Stimulated activated CD8-positive, alpha-beta memory T cell treated with anti-CD3 and anti-CD28 coated beads, Interleukin-2, amount 100 ng/mL, for 1 hour (primary cell): ENCODE measurements at places on chromosomes 2 and 18.

DNA sequence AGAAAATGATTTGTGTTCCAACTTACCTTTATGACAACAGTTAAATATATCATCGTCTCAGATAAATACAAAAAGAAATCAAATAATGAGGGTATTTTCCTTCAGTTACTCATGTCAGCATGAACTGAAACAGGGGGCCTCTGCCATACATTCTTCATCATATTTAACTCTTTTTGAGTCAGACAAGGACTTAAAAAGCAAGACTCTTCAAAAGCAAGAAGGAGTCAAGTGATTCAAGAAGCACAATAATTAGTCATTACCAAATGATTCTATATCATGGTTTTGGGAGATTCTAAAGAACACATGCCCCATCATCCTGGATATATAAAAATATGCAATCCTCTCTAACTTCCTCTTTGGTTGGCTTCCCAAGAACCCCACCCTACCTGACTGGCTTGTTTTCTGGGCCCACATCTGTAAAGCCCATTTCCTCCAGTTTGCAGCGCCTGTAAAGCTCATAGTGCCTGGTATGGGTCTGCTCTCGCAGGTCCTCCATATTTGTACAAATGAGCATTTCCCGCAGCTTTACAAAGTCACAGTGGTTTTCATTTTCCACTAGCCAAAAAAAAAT lies 49.7 kb downstream of the SEPTIN10 start:
- DNase-seq, result no peak

GRCh38 chr2:86062043-86062442 lies 43.6 kb downstream of the POLR1A start:
- DNase-seq, result no peak

DNA sequence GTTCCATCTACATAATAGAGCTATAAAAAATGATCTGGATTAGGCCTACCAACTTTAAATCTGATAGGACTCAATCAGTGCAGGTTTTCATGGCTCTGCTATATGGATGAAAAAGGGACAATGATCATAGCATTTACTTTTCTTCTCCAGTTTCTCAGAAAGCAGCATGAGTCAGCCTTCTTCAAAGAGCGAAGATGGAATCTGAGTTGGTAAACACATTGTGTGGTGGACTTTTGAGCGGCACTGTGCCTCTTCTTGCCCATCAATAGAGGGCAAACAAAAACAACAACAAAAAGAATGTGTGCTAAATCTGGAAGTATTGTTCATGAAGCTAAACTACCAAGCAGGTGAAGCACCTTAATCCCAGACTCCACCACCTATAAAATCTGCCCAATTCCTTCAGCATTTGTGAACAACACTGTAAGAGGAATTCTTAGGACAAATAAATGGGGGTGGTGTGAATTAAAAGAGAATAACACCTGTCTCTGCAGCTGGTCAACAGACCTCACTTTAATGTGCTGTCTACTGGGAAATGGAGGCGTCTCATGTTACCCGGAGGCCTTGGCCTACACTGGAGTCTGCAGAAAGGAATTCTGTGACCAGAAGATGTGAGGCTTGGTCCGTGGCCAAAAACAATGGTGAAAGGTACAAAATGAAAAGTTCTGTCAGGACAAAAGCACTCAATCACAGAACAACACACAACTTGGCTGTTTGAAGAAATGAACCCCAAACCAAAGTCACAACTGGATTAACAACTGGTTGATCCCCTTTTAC lies 609.0 kb downstream of the IRS1 start:
- no peak for DNase-seq

DNA sequence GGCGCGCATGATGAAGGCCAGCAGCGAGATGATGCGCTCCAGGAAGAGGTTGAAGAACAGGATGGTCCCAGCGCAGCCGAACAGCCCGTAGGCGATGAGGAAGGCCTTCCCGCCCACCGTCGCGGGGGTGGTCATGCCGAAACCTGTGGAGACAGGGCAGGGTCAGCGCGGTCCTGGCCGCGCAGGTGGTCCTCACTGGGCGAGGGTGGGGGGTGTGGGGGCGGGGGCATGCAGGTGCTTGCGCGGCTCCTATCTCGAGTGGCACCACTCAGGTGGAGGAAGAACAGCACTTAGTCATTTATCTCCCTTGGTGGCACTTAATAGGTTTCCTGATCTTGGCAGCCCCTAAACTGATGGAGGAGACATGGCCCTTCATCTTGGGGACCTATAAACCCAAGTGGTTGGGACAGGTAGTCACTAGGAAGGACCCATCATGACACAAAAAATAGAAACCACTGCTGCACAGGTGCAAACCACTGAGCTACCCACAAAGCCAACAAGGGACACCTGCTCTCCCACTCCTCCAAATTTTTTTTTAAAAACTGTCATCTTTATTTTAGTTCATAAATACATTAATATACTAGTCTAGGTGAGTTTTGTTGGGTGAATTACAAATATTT lies 118.8 kb downstream of the MSH2 start:
- DNase-seq, result no peak

DNA sequence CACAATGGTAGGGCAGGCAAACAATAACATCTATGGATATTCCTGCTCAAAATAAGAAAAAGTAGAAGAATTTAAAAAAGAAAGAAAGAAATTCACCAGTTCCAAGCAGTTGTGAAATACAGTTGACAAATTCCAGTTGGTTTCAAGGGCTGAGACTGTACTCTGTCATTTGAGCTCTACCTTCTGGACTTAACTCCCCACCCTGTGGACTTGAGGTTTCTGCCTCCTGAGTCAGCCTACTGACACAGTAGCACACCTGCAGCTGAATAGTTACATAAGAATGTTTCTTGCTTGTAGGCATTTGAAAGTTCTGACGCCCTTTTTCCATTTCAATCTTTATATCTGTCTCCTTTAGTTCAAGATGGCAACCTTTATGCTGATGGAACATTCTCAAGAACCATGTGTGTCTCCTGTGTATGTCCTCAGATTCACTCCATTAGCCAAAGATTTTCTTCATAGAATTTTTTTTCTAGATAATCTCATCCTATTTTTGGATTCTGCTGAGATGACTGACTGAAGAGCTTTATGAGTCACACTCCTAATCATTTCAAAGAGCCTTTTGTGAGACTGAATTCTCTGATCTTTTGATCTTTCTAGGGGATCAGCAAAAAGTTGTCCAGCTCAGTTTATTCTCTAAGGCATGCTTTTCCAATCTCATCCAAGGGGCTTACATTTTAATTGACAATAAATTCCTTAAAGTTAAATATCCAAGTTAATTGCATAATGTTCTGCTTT lies 19.1 kb downstream of the NETO1 start:
- DNase-seq, result no peak

GRCh38 chr18:42011053-42011452 lies 56.0 kb downstream of the PIK3C3 start:
- DNase-seq, result no peak

GRCh38 chr2:217698691-217699090 lies 304.1 kb downstream of the TNS1 start:
- no peak for DNase-seq

DNA sequence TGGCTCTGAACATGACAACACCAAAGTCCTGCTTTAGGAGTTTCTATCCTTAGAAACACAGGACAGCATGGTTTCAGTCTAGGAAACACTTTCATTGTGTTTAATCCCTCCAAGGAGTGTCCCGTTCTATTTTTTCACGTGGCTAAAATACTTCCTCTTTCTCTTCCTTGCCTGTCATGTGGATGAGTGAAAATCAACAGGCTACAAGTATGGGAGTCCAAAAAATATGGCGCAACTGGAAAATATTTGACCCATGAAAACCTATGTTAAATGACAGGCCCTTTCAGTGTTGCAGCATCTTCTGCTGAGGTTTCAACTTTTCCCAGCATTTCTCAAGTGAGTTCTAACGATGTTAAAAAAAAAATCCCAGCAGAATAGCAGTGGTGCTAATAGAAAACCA lies 146.3 kb downstream of the LAMA3 start:
- DNase-seq, result no peak

- no peak for DNase-seq
These were observed 23.1 kb upstream of the SLC39A10 start for GRCh38 chr2:195633974-195634373.

DNA sequence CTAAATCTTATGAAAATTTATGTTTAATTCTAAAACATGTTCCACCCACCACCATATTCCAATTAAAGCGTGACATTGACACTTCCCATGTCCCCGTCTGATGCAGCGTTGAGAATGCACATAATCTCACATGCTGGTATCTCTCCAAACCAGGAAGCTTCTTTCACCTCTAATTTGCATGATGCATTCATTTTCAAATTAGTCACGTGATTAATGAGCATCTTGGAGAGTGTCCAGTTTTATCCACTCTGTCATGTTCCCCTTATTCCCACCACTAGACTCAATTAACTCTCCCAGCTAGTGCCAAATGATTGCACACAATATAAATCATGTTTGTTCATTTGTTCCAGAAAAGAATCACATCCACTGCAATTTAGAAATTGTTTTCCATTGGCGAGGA lies 105.8 kb downstream of the RIT2 start:
- DNase-seq, result no peak

DNA sequence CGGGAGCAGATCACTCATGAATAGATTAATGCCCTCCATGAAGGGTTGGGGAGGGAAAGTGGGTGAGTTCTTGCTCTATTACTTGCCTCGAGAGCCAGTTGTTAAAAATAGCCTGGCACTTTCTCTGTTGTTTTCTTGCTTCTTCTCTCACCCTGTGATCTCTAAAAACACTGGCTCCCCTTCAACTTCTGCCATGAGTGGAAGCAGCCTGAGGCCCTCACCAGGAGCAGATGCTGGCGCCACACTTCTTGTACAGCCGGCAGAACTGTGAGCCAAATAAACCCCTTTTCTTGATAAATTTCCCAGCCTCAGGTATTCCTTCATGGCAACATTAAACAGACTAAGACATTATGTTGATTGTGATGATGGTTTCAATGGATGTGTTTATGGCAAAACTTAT lies 307.0 kb downstream of the PIEZO2 start:
- no peak for DNase-seq

- no peak for DNase-seq
These were observed 32.9 kb upstream of the NDUFV2 start for GRCh38 chr18:9069601-9070000.

- no peak for DNase-seq
These were observed 138.7 kb upstream of the PID1 start for GRCh38 chr2:229409751-229410181.

- no peak for DNase-seq
These were observed 129.1 kb downstream of the RGPD3 start for GRCh38 chr2:106339132-106339531.

DNA sequence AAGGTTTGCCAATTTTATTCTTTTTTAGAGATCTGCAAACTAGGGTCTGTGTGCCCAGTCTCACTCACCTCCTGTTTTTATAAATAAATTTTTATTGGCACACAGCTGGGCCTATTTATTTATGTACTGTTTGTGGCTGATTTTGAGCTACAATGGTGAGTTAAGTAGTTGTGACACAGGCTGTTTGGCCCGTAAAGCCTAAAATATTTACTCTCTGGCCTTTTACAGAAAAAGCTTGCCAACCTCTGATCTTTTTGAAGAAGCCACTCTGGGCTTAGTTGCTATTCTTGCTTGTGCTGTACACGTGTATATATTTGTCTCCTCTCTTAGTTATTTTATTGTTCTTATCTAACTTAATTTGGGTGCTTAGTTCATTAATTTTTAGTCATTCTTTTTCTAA lies 14.5 kb downstream of the NAB1 start:
- no peak for DNase-seq

DNA sequence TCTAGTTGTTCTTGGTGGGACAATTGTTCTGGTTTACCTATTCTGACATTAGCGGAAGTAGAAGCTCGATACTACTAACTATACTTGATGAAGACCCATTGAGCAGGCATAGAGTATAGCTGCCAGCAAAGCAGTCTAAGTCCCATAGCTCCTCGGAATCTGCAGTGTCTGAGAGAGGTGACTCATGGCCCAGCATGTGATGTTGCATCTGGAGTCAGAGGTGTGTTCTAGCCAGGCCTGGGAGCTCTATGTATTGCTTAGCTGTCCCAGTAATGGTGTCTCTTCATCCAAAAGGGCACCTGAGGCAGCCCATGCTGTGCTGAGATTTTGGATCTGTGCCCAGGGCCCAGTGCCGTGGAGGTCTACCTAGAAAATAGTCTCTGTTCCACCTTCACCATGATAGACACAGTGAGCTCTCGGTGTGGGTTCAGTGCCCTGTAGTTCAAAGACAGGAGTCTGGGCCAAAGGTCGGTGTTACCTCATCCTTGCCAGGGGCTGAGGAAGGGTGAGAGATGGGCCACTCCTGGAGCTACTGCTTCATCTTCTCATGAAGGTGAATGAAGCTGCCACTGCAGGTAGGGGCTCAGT lies 47.3 kb downstream of the MEX3C start:
- DNase-seq, result no peak

DNA sequence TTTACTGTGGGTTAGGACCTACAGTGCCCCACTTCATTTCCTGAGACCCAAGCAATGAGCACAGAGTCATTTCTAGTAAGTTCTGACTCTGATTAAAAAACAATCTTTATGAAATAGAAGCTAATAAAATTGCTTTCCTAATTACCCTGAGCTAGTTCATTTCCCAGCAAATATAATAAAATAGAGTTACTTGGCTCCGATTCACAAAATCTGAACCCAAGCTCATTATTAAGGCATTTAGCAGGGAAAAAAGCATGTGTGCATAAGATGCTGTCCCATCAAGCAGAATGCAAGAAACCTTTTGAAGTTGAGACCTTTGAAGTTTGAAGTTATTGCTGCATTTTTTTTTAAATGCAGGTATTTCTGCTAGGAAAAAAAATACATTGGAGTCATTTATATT lies 629.1 kb downstream of the BCL11A start:
- DNase-seq, result no peak

DNA sequence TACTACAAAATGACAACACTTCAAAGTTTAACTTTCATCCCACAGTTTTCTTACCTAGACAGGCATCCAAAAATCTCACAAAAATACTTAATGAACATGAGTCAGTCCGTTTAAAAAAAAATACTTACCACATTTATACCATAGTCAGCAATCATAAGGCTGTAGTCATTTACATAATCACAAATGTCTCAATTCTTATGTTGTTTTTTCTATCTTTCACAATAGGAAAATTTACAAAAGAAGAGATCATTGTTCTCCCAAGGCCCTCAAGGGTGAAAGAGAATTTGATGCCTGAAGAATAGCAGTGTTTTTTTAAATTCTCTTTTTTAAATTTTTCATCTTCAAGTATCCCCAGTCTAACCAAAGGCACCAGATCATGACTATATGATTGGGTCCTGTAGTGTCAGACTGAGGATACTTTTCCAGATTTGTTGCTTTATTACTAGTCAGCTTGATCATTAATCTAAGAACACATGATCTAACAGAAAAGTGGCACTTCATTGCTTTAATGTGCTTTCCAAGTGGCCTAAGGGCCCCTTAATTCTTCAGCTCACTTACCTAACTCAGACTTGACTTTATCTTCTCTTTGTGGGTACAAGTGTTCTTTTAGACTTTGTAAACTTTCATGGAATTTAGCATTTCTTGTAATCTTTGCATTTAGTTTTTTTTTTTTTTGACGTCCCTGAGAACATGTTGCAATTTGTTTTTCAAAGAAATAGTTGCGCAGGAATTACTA lies 4.7 kb downstream of the SCYGR5 start:
- no peak for DNase-seq
